Hippocampal formation (tissue), 2 donors: ENCODE measurements at places on chromosomes 4 and X.
A peak's percentile ranks its signal among the peaks of the same experiment; 100 is the strongest.

DNA sequence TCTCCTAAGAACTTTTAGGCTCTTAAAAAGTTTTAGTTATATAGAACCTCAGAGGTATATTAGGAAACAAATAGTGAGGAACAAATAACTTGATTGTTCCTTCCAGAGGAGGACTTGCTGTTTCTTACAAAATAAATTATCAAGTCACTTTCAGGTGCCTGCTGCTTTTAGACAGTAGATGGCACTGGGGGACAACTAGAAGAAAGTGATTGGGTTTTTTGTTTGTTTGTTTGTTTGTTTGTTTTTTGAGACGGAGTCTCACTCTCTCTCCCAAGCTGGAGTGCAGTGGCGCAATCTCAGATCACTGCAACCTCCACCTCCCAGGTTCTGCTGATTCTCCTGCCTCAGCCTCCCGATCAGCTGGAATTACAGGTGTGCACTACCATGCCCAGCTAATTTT is 35.4 kb upstream of the CDKL5 start:
- no peak for DNase-seq

DNA sequence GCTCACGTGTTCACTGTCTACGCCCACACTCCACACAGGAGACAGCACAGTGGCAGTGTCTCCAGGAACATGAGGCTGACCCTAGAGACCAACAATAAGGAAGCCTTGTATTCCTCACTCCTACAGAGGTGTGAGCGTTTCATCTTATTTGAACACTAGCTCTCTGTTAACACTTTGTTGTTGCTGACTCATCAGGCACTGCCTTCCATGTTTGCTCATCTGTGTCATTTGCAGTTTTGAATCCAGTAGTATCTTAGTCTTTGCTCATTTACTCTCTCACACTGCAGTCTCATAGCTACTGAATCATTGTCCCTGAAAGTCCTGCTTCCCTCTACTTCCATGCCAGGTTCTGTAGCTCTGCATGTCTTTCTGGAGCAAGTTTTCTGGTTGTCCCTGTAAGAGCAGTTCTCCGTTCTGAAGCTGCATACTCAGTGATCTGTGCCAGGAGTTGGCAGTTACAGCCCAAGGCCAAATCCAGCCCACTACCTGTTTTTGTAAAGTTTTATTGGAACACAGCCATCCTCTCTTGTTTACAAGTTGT is 80.3 kb upstream of the DCLK2 start:
- peak; percentile 5 for DNase-seq

DNA sequence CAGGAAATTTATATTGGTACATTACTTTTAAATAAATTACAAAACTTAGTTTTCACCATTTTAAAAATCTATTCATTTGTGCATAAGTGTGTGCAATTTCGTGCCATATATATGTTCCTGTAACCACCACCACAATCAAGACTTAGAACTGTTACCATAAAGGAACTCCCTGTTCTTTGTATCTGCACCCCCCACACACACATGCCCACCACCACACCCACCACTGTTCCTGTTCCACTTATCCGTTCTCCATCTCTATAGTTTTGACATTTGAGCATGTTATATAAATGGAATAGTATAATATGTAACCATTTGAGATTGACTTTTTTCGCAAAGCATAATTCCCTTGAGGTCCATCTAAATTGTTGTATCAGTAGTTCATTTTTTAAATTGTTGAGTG is 73.7 kb downstream of the TAF1 start:
- DNase-seq: no peak

DNA sequence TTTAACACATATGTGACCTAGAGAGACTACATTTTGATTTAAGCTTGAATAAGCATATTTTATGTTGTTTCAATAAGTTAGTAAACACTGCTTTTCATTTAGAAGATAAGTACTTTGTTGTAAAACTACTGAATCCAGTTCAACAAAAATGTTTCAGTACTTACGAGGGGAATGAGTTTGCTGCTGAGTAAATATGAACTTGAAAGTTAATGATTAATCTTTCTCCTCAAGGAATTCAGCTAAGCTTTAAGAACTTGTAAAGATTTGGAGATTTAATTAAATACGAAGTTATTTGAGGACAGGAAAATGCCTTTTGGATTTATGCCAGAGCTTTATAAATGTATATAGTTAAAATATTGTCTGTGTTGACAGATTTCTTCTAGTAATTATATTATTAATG is 933.0 kb upstream of the LCORL start:
- DNase-seq: no peak

DNA sequence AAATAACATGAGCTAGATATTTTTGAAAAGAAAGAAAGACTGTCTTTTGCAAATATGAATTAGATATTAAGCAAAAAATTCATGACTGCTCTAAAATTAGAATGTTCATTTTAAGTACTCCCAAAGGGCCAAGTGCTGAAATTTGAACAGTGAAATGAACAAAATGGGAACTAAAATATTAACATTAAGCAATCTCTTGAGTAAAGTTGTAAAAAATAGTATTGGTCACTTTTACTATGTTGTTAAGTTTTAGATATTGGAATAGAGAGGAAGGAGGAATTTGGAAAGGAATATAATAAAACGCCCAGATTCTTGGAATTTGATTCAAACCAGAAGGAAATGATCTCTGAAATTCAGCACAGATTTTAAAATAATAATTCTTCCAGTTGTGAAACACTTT is 125.9 kb upstream of the ANK2 start:
- no peak for DNase-seq

- no peak for DNase-seq
These were observed 50.7 kb downstream of the THOC2 start for GRCh38 chrX:123682186-123682585.

GRCh38 chr4:178556796-178557195 is 1114.6 kb upstream of the AGA start:
- no peak for DNase-seq

DNA sequence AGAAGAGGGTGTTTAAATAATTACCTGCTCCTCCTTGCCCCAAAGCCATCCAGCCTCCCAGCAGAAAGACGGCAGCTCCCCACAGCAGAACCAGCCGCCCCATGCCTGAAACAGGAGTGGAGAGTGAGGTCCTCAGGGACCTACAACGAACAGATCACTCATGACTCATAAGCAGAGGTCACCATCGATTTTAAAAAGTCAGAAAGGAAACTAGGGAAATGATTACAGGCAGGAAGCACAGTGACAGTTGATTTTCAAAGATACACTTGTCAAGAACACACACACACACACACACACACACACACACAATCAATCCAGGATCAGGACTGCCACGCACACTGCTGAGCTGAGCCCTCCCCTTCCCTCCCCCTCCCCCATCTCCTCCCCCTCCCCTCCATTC is at the start of gene CRLF2:
TSS of gene CRLF2 (minus strand) at position 118 of the 400 bp plus-strand sequence. CDS start at position 103, 15 bp downstream.
- DNase-seq: no peak

DNA sequence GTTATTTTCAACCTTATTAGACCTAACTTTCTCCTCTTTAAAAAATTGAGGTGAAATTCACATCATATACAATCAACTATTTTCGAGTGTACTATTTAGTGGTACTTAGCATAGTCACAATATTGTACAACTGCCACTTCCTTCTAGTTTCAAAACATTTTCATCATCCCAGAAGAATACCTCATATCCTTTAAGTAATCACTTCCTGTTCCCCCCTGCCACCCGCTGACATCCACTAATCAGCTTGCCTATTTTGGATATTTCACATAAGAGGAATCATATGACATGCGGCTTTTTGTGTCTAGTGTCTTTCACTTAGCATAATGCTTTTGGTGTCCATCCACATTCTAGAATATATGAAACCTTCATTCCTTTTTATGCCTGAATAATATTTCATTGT is 10.0 kb upstream of the PPA2 start:
- no peak for DNase-seq

- DNase-seq: no peak
These were observed 4.7 kb downstream of the KCND1 start for GRCh38 chrX:48966796-48967579.

GRCh38 chrX:15816886-15817285 is 26.6 kb downstream of the ZRSR2 start:
- DNase-seq: no peak

DNA sequence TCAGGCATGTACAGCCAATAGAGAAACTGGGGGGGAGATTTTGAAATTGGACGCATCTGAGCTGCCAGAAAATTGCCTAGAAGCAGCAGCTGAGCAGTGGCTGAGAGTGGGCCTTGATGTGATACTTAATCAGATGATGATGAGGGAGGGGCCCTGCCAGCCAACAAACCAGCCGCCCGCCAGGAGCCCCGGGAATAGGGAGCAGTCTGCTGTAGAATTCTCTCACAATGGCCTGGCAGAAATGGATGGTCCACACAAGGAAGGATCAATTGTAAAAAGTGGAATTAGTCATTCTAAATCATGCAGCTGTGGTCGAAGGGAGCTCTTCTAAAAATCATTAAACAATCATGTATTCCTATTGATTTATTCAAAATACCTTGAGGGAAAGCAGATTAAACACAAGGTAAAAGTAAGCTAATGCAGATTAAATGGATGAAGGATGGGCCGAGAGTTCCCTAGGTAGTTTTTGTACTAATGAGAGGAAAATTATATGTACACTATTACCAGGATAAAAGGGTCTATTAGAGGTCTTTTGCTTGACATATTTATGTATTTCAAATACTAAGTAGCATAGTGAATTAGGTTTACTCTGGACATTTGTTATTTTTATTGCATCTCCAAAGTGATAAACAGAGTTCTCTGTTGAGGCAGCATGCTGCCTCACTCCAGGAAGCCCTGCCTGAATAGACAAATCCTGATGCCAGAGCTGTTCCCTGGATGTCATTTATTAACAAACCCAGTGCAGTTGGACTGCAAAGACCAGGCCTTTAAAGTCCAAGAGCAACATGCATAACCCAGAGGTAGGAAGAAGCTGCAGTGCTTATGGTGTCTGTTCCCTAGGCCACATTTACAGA is 91.3 kb downstream of the NKX6-1 start:
- no peak for DNase-seq

- DNase-seq: no peak
These were observed 848 bp downstream of the ACSL4 start for GRCh38 chrX:109732017-109732801.

DNA sequence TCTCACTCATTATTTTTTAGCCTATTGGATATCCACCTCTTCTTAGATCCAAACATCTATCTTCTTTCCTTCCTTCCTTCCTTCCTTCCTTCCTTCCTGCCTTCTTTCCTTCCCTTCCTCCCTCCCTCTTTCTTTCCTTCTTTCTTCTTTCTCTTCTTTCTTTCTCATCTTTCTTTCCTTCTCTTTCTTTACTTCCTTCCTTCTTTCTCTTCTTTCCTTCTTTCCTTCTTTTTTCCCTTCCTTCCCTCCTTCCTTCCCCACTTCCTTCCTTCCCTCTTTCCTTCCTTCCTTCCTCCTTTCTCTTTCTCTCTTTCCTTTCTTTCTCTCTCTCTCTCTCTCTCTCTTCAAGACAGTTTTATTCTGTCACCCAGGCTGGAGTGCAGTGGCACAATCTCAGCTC is 1239.8 kb downstream of the PCDH7 start:
- no peak for DNase-seq

DNA sequence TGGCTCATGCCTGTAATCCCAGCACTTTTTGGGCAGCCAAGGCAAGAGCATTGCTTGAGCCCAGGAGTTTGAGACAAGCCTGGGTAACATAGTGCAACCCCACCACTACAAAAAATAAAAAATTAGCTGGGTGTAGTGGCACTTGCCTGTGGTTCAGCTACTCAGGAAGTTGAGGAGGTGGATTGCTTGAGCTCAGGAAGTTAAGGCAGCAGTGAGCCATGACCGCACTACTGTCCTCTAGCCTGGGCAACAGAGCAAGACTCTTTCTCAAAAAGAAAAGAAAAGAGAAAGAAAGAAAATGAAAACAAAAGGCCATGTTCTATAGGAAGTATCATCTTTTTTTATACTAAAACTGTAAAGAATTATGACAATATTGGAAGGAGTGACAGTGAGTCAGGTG is 38.5 kb downstream of the NEK1 start:
- DNase-seq: no peak

- no peak for DNase-seq
These were observed 6.6 kb downstream of the PRIMPOL start for GRCh38 chr4:184655889-184656869.
